RPMI8226 (cell line): ENCODE measurements at places on chromosomes 11 and 22.

GRCh38 chr11:31652528-31652927 lies 143.0 kb downstream of the ELP4 start:
- no peak for DNase-seq

DNA sequence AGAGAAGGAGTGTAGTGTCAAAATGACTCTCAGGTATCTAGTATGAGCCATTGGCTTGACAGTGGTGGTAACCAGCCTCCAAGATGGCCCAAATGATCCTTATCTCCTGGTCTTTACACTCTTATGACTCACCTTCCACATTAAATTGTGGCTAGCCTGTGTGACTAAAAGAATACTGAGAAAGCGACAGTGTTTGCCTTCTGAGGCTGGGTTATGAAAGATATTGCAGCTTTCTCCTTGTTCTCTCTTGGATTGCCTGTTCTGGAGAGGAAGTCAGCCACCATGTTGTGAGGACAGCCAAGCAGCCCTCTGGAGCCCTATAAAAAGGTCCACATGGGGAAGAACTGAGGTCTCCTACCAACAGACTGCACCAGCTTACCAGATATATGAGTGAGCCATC lies 15.8 kb downstream of the C11orf71 start:
- DNase-seq = no peak

- no peak for DNase-seq
These were observed 43.0 kb upstream of the API5 start for GRCh38 chr11:43268786-43269185.

GRCh38 chr11:28274216-28274615 lies 166.0 kb downstream of the METTL15 start:
- DNase-seq = no peak

DNA sequence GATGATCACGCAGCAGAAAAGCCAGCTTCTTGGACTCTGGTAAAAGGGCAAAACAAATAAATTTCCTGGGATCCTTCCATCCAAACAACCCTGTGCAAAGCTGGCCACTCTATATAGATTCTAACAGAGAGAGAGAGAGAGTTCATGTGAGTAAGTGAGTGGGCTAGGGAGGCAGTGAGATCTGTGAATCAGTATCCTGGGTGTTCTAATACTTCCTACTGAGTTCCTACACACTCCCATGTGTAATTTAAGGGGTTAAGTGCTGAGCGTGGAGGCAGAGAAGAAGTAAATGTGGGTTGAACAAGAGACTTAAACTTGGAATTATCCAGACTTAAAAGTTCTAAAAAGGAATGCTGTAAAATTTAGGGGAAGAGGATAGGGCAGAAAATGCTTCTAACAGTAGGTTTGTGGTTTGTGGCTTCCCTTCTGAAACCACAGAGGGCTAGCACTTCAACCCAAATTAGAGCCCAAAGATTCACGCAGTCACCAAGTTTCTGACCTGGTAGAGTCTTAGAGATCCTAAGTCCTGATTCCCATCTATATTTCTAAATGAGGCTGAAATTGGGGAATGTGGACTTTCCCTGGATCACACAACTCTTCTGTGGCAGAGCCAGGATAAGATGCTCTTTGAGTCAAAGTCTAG lies 413.9 kb downstream of the TENM4 start:
- DNase-seq = peak; percentile 79

DNA sequence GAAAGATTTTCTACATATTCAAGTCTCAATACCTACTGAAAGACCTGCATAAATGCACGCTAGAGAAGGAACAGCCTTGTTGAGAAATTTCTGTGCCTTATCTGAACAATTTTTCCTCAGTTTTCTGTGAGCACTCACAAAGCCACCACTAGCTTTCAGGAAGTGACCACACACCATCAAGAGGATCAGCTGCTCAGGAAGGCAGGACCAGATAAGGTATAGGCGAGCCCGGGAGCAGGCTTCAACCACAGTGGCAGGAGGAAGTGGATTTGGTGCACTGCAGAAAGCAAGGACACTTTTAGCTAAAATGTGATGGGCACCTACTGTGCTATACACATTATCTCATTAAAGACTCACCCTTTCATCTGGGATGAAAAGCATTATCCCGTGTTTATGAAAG lies 220.8 kb downstream of the RAB38 start:
- no peak for DNase-seq

GRCh38 chr11:59138643-59139042 lies 4.0 kb upstream of the FAM111A start:
- no peak for DNase-seq

GRCh38 chr11:134662629-134663360 lies 250.8 kb upstream of the B3GAT1 start:
- DNase-seq = no peak

GRCh38 chr11:117912497-117912896 lies 16.7 kb downstream of the TMPRSS13 start:
- DNase-seq = no peak

DNA sequence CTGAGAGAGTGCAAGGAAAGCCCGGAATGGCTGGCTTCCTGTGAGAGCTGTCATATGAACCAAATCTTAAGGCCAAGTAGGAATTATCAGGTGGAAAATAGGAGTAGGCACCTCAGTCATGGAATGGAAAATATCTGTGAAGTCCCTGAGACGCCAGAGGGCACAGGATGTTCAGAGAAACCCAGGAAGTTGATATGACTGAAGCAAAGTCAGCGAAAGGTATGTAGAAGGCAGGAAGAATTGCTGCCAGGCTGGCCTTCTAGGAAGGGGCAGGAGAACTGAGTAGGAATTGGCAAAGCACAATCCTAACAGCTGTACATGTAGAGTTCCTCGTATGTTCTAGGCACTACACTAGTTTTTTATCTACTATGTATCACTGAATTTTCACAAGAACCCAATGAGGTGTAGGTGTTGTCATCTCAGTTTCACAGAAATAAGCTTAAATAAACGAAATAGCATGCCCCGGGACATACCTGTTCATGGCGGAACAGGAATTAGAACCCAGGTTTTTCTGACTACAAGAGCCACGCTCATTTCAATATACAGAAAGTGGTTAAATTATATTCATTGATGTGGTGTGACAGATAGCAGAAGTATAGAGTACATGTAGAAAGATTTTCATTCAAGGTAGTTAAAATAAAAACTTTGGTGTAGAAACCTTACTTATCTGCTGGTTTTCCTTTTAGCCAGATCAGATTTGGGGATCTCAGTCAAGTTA lies 17.0 kb downstream of the HMGXB4 start:
- no peak for DNase-seq

DNA sequence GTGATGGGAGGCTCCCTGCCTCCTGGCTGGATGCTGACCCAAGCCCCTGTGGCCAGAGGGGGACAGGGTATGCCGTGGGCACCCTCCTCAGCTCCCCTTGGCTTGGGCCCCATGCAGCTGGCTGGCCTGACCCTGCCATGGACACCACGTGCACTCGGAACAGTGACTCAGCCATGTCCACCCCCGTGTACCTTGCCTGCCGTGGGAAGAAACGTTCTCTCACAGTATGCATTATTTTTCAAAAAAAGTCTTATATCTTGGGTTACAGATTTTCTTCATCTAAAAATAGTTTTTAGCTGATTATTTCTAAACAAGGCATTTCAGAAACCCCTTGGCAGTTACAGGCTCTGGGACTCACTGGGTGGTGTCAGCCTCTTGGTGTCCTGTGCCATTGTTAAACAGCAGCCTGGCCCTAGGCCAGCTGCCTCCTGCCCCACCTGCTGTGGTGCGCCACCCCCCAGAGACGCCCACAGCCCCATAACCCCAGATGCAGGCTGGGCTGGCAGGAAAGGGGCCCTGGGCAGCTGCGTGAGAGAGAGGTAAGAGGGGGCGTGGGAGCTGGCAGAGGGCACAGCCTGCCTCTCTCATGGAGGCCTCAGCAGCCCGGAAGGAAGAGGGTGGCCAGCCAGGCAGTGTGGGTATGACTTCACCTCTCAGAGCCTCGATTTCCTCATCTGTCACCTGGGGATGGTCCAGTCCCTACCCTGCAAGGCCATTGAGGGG lies 99.8 kb downstream of the MORC2 start:
- DNase-seq = no peak

- no peak for DNase-seq
These were observed 53.3 kb upstream of the BMAL1 start for GRCh38 chr11:13224324-13224723.

GRCh38 chr11:104254347-104254746 lies 90.4 kb upstream of the PDGFD start:
- DNase-seq = peak; percentile 52

- DNase-seq = no peak
These were observed 57.8 kb downstream of the BTBD10 start for GRCh38 chr11:13405220-13405619.

DNA sequence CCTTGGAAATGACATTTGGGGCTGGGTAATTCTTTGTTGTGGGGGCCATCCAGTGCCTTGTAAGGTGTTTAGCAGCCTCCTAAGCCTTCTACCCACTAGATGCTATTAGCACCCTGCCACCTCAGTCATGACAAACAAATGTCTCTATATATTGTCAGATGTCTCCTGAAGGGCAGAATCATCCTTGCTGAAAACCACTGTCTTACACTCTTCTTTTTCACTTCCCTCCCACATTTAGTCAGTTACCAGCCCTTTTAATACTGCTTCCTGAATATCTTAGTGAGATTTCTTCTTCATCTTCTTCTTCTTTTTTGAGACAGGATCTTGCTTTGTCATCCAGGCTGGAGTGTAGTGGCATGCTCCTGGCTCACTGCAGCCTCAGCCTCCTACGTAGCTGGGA lies 33.1 kb downstream of the TNRC6B start:
- no peak for DNase-seq

- DNase-seq = no peak
These were observed 95.6 kb downstream of the CTTN start for GRCh38 chr11:70493891-70494290.

GRCh38 chr11:34855021-34855753 lies 61.0 kb downstream of the APIP start:
- DNase-seq = no peak

GRCh38 chr11:121406291-121406690 lies 45.8 kb upstream of the SORL1 start:
- DNase-seq = no peak

DNA sequence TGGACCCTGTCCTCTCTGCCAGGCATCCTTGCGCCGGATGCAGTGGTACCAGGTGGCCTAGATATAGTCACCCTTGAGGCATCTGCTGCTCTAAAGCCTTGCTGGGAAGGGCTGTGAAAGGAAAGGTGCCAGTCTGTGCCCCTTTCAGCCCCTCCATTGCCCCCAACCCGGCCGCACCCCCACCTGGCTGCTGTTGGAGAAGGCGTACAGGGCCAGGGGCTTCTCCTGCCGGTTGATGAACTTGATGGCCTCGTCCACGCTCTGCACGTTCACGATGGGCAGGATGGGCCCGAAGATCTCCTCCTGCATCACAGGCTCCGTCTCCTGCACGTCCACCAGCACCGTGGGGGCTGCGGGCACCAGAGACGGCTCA lies 10.2 kb downstream of the ALDH3B2 start:
- no peak for DNase-seq

GRCh38 chr22:44218071-44218470 lies 37.3 kb downstream of the PARVG start:
- no peak for DNase-seq

DNA sequence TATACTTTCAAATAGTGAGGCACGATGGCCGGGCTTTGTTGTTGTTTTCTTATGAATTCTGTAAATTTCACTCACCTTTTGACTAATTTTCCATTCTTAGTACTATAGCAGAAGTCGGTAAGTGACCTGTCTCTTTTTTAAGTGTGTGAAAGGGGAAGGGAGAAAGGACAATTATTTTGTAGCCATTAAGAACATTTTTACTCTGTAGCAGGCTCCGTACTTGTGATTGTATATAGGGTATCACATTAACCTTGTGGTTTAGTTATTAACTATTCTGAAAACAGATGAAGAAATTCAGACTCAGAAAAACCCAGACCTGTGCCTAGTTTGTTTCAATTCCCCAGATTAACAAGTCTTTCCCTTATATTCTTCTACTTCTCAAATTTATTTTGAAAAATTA lies 78.7 kb downstream of the CASP12 start:
- no peak for DNase-seq

DNA sequence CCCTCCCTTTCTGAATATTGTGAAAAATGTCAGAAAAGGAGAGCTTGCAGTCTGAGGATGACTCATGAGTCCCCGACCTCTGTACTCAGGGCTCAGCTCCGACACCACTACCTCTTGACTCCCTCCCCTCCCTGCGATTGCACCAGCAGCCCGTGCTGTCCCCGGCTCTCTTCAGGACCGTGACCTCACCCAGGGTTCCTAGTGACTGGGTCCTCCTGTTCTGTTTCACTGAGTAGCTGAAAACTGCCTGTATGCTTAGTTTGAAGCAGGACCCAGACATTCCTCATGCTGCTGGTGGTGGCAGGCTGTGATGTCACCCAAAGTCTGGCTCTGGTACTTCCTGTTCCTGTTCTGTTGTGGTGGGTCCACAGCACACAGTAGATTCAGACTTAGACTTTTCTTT lies 11.7 kb downstream of the PHRF1 start:
- DNase-seq = no peak

DNA sequence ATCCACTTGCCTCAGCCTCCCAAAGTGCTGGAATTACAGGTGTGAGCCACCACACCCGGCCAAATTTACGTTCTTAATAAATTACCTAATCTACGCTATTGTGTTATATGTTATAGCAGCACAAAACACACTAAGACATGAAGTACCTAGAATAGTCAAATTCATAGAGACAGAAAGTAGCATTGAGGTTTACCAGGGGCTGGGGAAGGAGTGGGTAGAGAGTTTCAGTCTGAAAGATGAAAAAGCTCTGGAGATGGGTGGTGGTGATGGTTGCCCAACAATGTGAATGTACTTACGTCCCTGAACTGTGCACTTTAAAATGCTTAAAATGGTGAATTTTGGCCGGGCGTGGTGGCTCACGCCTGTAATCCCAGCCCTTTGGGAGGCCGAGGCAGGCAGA lies 65.7 kb upstream of the NUP50 start:
- DNase-seq = no peak

DNA sequence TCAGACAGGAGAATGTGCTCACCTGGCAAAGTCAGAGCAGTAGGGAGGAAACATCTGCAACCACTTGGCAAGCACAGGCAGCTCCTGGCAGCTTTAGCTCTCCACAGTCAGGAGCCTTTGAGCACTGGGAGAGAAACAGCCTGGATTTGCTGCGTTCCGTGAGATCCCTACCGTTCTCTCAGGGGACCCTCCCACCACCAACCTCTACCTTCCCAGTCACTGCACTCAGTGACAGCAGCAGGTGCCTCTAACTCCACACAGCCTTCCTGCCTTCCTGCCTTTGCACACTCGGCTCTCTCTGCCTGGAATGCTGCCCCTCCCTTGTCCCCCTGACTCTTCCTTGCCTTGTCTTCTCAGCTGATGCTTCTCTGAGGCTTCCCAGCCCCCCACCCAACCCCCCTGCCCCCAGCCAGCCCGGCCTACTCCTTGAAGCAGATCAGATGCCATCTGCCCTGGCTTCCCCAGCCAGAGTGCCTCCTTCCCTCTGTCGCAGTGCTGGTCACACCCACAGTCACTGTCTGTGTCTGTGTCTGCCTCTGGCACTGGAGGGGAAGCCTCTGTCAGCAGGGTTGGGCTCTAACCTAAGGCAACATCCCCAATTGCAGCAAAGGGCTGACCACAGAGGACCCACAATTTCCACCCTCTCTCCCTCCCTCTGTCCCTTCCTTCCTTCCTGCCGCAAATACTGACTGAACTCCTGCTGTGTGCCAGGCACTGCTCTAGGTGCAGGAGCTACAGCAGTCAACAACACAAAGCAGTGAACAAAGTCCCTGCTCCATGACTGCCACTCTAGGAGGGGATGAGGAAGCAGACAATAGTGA lies 14.9 kb upstream of the TSKU start:
- DNase-seq = peak; percentile 91

- DNase-seq = no peak
These were observed 39.8 kb downstream of the CSTPP1 start for GRCh38 chr11:46976182-46976854.
